ENCODE measurements at places on chromosomes 3 and 15.

- DNase-seq, result no peak
Observed at GRCh38 chr3:4688411-4688810, 195.3 kb downstream of the ITPR1 start.

DNA sequence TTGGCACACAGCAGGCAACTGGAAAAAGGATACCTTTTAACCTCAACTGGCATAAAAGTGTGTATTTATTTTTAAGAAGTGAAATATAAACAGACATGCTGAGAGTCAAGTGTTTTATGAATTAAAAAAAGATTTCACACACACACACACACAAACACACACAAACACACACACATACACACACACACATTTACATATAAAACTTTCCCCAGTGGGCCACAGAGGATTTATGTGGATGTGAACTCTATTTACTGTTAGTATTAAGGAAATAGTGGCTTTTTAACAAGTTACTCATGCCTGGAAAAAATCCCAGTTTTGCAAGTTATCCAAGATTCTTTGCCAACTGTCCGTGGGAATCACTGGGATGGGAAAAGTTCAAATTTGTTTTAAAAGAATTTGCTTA is 725.9 kb upstream of the NR2F2 start:
- DNase-seq, result no peak

DNA sequence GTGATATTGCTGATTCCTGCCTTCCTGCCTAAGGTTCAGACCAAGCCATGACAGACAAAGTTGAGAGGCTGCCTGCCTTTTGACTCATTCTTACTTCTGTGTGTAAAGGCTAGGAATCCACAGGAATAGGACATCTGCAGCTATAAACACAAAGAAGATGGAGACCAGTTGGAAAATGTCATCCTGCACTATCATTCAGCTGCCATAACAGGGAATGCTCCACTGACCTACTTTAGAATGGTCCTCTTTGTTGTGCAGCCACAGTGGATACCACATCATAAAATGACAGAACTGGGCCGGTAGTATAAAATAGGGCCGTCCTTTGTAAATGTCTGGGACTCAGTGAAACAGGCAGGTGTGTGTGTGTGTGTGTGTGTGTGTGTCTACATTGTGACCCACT is 75.1 kb downstream of the STAC start:
- no peak for DNase-seq

GRCh38 chr3:65425880-65426279 is 612.8 kb downstream of the MAGI1 start:
- DNase-seq, result no peak

DNA sequence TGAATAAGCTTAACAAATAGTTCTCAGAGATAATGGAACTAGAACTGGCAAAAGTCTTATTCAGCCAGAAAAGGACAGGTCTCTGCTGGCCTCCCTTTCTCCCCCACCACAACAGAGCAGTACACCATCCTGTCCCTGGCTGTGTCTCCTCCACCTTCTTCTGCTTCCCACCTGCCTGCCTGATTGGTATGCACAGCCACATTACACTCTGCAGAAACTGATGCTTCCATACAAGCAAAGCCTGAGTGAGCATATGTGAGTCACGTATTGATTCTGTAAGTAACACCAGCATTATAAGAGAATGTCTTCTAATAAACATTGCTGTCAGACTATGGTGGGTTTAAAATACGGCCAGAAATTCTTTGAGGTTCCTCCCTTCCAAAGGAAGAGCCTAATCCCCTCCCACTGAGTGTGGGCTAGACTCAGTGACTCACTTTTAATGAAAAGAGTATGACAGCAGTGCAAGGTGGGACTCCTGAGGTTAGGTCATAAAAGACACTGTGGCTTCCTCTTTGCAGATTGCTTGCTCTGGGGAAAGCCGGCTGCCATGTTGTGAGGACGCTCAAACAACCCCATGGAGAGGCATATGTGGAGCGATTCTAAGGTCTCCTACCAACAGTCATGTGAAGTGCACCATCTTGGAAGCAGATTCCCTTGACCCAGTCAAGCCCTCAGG is 44.4 kb downstream of the ANXA2 start:
- no peak for DNase-seq

- no peak for DNase-seq
Observed at GRCh38 chr3:134029256-134029733, 430 bp downstream of the SLCO2A1 start.

GRCh38 chr3:52442409-52443267 is 2.3 kb downstream of the SEMA3G start:
- DNase-seq, result no peak

GRCh38 chr15:72369964-72370363 is 5.8 kb downstream of the HEXA start:
- no peak for DNase-seq
